ENCODE measurements at places on chromosomes 7 and 10. TPM values are rescaled to one million over a fixed set of nuclear protein-coding genes. Genes with fewer than 3 reads are reported as not detected.

C10orf62 gene
- not detected for total RNA-seq

DNA sequence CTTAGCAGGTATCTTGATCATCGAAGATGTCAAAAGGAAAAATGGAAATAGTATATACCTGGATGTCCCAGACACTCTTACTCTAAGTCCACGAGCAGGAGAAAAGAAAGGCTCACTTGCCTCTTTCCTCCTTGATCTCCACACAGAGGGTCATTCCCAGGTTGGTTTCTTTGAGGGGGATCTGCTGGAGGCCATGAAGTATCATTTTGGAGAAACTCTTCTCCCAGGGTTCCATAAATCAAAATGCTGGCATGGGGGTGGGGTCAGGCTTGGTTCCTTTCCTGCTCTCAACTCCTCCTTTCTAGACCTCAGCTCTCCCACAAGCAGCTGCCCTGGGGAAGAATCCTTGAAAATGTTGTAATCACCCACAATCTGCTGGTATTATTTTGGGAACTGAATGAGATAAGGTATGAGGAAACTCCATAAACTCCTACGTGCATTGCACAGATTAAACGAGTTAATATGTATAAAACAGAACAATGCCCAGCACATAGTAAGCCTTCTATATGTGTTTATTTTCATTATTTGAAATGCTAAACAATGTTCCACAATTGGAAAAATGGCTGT is 54.4 kb downstream of the PRKCQ start:
- no peak for DNase-seq

- no peak for DNase-seq
These were observed 57.3 kb upstream of the GSAP start for GRCh38 chr7:77473229-77474005.

DNA sequence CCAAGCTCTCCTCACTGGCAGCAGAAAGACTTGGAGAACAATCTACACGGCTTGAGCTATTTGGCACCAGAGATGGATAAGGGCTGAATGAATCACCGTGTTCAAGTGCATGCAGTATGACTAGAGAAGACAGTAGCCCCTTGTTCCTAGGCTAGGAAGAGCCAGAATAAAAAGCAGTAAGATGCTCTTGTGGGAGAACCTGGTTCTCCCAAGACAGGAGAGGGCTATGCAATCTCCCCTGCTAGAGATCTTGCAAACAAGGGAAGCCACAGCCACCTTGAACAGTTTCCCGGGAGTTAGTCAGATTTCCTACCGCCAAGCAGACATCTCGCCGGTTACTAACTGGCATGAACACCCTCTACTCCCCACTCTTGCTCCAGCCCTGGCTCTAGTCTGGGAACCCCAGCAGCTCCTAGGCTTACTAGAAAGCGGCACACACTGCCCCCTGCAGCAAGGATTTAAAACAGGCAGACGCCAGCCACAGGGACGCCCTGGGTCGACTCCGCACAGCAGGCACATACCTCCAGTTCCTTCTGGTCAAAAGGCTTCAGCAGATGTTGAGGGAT is 107.3 kb downstream of the SMURF1 start:
- DNase-seq = no peak

GRCh38 chr7:70637726-70638125 is 494.2 kb upstream of the GALNT17 start:
- no peak for DNase-seq

GRCh38 chr7:140049339-140050024 is 13.3 kb downstream of the PARP12 start:
- no peak for DNase-seq

- DNase-seq = no peak
These were observed 17.3 kb upstream of the BLOC1S2 start for GRCh38 chr10:100303724-100304319.

ITGB8 gene
- 6.1 TPM for total RNA-seq

GRCh38 chr7:69184339-69184738 is 413.9 kb upstream of the AUTS2 start:
- DNase-seq = no peak

CXCL12 gene
- 347 TPM for total RNA-seq

CDK1 gene
- total RNA-seq = 0.45 TPM

- no peak for DNase-seq
These were observed 81.4 kb downstream of the PRPF18 start for GRCh38 chr10:13668126-13668525.

DNA sequence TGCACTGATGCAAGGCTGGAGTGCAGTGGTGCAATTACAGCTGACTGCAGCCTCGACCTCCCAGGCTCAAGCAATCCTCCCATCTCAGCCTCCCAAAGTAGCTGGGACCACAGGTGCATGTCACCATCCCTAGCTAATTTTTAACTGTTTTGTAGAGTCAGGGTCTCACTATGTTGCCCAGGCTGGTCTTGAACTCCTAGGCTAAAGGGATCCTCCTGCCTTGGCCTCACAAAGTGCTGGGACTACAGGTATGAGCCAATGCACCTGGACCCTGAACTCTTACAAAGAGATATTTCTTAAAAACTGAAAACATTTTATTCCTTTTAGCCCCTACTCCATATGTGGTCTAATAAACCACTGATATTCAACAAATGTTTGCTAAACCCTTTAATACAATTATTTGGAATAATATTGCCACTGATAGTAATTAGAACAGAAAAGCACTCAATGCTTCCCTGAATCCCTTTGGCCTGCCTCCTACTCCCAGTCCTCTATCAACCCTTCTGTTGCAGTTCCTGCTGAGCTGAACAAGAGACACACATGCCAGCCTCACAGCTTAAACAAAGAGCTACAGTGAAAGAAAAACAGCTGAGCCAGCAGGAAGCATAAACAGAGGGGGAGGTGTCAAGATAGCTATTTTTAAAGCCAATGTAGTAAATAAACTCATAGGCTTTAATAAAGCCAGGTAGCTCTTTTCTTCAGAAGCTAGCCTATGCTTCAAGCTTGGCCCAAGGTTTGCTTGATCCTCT is 7.0 kb upstream of the GNAI1 start:
- no peak for DNase-seq

DNA sequence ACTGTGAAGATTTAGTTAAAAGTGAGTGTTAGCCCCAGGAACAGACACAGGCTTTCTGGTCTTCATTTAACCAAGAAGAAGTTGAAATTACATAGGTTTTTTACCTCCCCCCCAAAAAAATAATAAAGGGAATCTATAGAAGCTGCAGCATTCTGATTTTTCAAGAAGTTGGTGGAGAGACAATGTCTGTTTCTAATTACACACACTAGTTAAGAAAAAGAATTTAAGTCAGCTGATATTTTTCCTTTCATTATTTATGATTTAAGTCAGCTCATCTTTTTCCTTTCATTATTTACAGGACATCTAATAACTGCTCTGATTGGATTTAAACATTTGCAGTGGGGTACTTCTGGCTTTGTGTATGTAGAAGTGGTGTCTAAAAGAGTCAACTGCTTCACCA is 201.4 kb upstream of the NRP1 start:
- no peak for DNase-seq

- DNase-seq = no peak
These were observed 71.9 kb upstream of the DUSP5 start for GRCh38 chr10:110425684-110426293.

- peak; percentile 68 for DNase-seq
These were observed 11.0 kb upstream of the GDF10 start for GRCh38 chr10:47288916-47289495.

FASTK gene
- 59.3 TPM for total RNA-seq

DNA sequence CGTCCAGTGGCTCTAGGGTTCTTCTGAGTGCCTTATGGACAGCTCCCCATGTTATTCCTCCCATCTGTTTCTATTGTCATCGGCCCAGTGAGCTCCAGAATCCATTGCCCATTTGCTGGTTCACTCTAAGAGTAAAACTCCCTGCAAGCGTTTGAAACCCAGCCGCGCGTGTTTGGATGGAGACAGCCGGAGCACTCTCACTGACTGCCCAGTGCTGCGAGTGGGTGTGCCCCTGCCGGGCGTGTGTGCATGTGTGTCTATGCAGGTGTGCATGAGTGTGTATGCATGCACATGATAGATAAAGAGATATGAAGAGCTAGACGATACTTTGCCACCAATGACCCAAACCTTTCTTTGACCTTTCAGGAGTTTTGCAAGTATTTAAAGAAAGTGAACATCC is 347.2 kb upstream of the MKI67 start:
- DNase-seq = no peak

NRP1 gene
- 249 TPM for total RNA-seq

PHYHIPL gene
- total RNA-seq = not detected

SORBS1 gene
- total RNA-seq = 854 TPM

DNA sequence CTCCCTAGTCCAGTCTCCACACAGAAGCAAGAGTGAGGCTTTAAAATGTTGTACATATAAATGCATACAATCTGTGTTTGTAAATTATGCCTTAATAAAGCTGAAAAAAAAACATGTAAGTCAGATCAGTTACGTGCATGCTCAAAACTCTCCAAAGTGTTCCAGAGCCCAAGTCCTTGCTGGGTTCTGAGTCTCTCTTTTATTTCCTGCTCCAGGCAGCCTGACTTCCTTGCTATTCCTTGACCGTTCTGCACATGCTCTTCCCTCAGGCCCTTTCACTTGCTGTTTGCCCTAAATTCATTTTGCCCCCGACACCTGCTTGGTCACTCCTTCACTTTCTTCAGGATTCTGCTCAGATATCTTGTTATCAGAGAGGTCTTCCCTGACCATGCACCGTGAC is 770.1 kb downstream of the PHTF2 start:
- DNase-seq = no peak

- DNase-seq = no peak
These were observed 1692.0 kb downstream of the REEP3 start for GRCh38 chr10:65213170-65213569.

FRAT1 gene
- 8.2 TPM for total RNA-seq

GRCh38 chr10:14456870-14457266 is 126.1 kb upstream of the FRMD4A start:
- no peak for DNase-seq

LRRC18 gene
- total RNA-seq = not detected

GRCh38 chr7:158278745-158279320 is 308.8 kb downstream of the PTPRN2 start:
- peak; percentile 45 for DNase-seq

DNA sequence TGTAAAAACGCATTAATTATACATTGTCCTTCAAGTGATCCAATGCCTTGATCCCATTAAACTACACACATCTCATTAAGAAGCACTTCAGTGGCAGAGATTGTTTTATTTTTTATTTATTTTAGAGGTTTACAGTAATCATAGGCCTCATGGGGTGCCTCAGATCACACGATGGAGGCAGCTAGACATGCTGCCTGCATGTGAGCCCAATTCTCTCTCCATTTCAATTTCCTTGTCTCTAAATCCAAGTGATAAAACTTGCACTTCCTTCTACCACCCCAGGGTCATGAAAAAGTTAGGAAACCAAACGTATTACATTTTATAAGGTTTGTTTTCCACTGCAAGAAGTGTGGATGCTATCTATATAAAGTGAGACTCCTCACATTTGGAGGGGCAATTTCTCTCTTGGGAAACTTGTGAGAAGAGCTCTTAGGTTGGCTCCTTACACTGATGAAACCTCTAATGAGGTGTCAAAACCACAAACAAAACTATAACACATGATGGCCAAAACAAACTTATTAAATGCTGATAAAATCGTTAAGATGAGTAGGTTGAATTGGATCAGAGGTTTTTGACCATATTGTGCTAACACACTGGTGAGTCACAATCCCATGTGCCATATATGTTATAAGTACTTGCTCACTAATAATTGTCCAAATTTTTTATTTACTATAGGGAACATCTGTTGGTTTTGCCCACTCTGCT is 22.3 kb upstream of the XPNPEP1 start:
- DNase-seq = no peak

TRIM50 gene
- total RNA-seq = 0.71 TPM

DNA sequence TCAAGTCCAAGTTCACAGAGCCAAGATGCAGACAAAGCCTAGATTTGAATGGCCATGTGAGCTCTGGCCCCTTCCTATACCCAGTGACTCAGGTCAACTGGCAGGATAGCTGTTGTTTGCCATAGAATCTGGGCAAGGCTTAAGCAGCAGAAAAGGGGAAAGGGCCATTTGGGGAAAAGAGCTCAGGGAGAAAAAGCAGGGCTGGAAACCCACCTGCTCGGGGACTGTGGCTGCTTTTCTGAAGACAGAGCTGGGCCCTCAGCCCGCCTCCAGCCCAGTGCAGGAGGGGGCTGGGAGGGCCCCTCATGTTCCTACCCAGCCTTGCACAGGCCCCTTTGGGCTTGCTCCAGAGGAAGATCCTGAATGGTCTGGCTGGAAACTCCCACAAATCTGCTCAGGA is 32.6 kb upstream of the HABP2 start:
- peak; percentile 55 for DNase-seq

CHCHD2 gene
- total RNA-seq = 249 TPM

DNA sequence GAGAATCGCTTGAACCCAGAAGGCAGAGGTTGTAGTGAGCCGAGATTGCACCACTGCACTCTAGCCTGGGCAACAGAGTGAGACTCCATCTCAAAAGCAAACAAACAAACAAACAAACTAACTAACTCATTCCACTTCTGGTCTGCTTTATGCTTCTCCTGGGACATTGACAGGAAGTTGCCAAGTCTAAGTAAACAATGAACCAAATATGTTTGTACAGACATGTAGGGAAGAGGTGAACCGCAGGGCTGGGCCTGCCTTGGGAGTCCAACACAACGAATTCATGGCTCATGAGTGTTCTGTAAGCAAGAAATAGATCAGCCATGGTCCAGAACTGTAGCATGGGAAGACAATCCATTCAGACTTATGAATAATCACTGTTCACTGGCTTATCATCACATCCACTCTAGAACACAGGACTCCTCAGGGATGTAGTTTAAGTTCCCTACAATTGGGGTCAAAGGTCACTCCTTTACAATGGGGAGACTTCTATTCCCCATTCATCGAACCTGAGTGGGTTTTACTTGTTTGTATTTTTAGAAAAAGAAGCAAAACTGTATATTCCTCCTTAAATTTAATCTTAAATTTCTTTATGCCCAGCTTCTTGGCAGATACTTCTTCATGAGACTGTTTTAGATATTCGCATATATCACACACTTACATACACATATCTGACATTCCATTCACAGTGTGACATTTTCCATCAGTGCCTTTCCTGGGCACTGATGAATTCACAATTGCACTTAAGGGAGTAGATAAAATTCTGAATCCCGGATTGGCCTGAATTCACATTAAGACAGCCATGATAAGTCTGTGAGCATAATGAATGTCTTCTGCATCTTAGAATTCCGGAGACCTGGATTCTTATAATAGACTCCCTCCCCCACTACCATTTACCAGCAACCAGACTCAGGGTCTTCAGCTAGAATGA is 159.1 kb upstream of the EEPD1 start:
- no peak for DNase-seq

GRCh38 chr10:120598386-120598785 is 141.4 kb downstream of the PLPP4 start:
- no peak for DNase-seq

SUN3 gene
- not detected for total RNA-seq

GRCh38 chr10:129605266-129605985 is 138.4 kb downstream of the MGMT start:
- no peak for DNase-seq

GRCh38 chr10:112619556-112619955 is 172.5 kb downstream of the VTI1A start:
- no peak for DNase-seq

DNA sequence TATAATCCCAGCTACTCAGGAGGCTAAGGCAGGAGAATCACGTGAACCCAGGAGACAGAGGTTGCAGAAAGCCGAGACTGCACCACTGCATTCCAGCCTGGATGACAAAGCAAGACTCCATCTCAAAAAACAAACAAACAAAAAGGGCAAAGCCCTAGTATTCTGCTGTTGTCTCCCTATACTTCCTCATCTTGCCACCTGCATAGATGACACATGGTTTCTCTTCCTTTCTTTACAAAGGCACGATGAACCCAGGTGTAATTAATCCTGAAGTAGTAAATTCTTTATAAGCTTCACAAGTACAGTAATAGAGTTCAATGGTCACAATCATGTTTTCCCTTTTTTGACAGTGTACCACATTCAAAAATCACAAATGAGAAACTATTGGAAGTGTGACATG is 9.8 kb upstream of the ZNF727 start:
- no peak for DNase-seq
